ENCODE measurements at places on chromosomes 12 and 14.

DNA sequence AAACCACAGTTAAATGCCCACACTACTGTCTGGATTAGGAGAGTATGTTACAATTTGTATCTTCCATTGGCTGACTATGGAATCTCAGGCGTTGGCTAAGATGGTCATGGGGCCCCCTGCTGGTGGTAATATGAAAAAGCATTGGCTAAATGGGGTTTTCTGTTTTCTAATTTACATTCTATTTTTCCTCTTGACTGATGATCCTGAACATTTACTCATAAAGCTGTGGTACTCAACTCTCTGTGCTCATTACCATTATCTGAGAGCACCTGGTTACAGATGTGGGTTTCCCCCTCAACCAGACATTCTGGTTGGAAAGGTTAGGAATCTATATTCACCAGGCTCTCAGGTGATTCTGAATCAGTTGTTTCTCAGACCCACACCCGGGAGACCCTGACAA, 64.8 kb downstream of the WSCD2 start:
- peak; percentile 48 for DNase-seq

- DNase-seq: no peak
These were observed 36.0 kb downstream of the SPTLC2 start for GRCh38 chr14:77580477-77580876.

DNA sequence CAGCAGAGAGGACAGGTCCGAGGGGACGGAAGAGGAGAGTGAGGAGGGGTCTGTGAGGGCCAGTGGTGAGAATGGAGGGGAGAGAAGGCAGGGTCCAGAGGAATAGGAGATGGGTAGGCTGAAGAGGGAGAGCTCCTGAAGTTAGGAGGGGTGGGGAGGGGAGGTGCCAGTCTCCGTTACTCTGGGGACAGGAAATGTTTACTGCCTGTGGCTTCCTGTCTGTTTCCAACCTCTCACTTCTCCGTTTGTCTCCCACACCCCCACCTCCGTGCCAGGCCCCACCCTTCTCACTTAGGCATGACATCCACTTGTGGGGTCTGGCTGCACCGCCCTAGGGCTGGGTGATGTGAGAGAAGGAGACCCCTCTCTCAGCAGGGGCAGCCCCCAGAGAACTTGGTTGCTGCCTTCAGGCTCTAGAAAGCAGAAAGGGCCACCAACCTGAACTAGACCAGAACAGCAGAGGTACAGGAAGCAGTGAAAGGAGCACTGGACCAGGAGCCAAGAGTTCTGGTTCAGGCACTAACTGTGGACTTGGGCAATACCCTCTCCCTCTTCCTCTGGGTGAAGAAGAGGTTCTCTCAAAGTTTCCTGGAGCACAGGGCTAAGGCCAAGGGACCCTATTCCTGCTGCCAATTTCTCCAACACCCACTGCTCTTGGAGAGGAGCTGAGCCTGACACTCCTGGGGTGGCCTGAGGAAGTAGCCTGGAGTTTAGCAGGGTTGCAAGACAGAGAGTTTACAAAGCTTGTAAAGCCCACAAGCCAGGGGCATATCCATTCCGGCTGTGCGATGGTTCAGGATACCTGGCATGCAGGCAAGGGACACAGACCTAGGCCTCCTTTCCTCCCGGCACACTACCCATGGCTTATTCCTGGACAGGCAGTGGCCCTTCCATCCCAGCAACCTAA, 5.5 kb downstream of the ITGA5 start:
- peak; percentile 72 for DNase-seq

DNA sequence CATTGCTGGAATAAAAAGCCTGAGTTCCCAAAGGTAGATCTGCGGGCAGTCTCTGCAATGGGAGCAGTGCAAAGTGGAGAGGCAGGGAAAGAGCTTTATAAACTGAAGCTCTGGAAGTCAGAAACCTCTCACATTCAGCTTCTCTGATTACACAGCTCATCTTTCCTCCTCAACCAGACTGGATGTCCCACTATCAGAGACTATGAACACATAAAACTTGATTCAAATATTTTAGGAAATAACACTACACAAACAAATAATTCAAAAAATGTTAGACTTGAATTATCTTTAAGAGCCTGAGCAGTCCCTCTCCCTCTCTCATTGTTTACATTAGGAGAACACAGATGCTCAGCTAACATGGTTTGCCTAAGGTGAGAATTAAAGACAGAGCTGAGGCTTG, 72.9 kb downstream of the DENND5B start:
- DNase-seq: no peak

DNA sequence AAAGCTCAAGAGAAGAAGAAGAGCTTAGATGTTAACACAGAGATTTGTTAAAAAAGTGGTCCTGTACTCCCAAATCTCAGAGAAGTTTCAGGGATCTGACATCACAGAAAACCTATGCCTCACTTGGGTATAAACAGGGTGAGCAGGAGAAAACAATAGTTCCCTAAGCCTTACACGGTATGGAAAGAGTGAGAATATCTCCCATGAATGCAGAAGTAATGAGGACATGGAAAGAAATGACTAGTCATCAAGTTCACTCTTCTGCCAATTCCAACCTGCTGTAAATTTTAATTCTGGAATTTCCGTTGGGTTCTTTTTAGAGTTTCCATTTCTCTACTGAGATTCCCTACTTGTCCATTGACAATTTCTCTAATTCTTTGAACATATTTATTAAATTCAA, 6.2 kb upstream of the PTGER2 start:
- DNase-seq: no peak

DNA sequence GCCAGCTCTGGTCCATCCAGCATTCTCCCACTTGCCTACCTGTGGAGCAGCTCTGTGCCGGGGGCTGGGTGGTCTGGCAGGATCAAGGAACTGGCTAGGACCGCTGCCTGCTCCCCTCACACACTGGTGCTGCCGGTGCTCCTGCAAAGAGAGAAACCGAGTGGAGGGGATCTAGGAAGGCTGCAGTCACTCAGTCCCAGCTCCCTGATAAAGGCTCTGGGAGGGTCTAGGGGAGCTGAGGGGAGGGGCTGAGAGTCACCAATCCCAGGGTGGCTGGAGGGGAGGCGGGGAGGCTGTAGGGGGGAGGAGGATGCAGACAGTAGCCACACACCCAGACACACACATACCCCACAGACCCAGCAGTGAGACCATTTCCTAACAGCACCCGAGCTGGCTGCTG, at the start of gene TAC3:
TAC3 (minus strand) TSS at position 182 of the 400 bp plus-strand sequence. CDS start 732 bp downstream, outside the sequence.
- no peak for DNase-seq

- DNase-seq: no peak
These were observed 116.0 kb downstream of the PRICKLE1 start for GRCh38 chr12:42473561-42473960.

DNA sequence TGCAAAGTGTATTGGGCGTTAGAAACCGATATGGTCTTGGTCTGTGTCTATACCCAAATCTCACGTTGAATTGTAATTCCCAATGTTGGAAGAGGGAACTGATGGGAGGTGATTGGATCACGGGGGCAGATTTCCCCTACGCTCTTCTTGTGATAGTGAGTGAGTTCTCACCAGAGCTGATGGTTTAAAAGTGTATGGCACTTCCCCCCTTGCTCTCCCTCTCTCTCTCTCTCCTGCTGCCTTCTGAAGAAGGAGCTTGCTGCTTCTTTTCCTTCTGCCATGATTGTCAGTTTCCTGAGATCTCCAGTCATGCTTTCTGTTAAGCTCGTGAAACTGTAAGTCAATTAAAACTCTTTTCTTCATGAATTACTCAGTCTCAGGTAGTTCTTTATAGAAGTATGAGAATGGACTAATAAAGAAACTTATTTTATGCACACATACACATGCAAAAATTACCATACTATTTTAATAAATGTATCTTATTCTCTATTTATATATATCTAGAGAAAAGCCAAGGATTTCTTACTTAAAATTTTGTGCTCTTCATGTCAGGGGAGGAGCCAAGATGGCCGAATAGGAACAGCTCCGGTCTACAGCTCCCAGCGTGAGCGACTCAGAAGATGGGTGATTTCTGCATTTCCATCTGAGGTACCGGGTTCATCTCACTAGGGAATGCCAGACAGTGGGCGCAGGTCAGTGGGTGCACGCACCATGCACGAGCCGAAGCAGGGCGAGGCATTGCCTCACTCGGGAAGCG, 1891.0 kb upstream of the FLRT2 start:
- no peak for DNase-seq

DNA sequence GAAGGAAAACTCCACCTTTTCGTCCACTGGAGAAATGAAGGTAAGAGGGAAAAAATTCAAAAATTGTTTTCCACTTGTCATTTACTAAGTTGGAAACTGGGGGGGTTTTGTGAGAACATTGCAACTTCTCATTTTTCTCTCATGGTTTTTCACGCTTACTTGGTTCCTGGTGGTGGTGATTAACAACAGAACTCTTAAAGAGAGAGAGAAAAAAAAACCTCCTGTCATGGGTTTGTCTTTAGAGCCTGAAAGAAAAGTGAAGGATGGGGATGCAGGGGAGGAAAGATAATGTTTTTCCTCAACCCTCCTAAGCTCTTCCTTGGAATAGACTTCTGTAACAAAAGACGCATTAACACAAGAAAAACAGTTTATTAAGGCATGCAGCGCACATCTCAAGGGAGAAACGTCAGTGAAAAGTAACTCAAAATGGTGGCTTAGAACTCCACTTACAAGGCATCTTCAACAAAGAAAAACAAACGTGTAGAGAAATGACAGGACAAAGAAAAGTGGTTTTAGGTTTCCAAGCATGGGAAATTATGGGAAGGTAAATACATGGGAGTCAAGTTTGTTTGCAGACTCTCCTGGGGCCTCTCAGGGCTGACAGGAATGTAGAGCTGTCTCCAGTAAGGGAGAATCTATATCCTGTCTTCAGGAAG, 81.9 kb upstream of the ATF7IP start:
- no peak for DNase-seq

DNA sequence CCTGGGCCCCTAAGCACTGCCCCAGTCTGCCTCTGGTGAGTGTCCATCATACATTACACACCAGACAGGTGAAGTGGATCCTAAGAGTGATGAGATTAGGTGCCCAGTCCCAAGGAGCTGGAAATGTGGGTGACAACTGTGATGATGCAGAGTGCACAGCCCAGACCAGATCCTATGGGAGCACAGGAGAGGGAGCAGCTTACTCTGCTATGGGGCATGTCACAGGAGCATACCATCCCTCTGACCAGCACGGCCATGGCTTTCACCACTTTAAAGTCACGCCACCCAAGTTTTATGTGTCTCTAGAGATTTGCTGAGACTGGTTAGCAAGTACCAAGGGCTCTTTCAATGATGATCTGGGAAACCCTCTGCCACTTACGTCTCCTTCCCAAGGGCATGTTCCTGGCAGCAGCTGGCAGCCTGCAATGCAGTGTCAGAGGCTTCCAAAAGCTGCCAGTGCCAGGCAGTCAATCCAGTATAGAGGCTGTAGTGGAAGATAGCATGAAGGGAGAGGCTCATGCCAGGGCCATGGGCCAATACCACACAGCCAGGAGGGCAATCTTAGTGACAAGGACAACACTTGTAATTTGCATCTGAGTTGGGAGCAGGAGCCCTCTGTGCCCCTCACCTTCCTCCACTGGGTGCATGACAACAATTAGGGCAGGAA, 40.2 kb downstream of the STAB2 start:
- DNase-seq: no peak

DNA sequence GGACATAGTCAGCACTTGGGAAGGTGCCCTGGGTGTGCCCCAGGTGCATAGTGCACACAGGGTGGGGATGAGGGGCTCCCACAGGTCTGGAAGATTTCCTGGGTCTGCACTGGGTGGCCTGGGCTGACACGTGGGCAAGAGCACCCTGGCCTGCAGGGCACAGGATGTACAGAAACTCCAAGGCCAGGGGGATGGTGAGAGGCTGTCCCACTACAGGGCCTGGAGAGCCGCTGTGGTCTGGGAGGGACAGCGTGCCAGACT, 35.8 kb upstream of the PPP1R13B start:
- DNase-seq: no peak

DNA sequence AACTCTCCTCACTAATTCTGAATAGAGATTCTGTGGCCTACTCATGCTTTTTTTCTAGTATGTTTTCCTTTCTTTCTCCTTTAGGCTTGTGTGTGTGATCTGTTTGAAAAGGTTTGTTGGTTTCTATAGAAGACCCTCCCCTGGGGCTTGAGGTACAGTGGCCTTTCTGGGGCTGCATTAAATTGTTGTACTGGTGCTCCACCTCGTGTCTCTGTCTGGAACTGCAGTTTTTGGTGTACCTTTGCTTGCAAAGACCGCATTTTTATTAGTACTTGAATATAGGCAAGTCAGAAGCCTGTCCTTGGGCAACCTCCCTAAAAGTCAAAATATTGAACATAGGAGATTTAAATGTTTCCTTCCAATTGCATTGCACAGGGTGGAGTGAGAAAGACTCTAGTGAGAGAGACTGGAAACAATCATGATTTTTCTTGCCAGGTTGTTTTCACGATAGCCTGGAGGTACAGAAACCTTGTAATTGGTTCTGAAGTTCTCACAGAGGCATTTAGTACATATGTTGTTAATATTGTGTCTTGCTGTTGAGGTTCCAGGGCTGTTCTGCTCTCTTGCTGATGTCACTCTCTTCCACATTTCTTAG, 39.0 kb downstream of the SLCO1B1 start:
- peak; percentile 57 for DNase-seq

DNA sequence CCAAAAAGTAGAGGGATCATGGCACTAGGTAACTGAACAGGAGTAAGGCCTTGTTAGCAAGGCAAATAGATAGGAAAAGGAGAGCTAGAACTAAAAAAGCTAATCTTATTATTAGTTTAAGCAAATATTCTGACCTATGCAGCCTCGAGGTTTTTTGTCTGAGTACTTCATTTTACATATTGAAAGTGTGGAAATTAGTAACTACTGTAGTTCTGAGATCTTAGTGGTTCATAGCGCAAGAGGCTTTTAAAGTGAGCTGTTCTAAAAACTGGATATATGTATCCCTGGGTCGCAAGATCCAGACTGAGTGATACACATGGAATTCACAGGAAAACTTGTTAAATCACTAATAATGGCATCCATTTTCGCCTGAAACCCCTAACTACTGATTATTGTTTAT, 411.0 kb upstream of the SOX5 start:
- no peak for DNase-seq

All from activated CD4-positive, alpha-beta T cell treated with anti-CD3 and anti-CD28 coated beads for 36 hours (primary cell).